ELR (cell line): ENCODE measurements at places on chromosomes 4 and X.

GRCh38 chr4:17327591-17327990, 184.3 kb downstream of the QDPR start:
- no peak for DNase-seq

- no peak for DNase-seq
These were observed 268.8 kb upstream of the SMIM31 start for GRCh38 chr4:164485136-164485535.

- DNase-seq, result no peak
These were observed 377.7 kb downstream of the PRDM5 start for GRCh38 chr4:120544838-120545237.

GRCh38 chr4:60384516-60384915, 815.6 kb upstream of the ADGRL3 start:
- DNase-seq, result no peak

- DNase-seq, result peak; percentile 62
These were observed 42.8 kb downstream of the IL21 start for GRCh38 chr4:122577808-122578781.

DNA sequence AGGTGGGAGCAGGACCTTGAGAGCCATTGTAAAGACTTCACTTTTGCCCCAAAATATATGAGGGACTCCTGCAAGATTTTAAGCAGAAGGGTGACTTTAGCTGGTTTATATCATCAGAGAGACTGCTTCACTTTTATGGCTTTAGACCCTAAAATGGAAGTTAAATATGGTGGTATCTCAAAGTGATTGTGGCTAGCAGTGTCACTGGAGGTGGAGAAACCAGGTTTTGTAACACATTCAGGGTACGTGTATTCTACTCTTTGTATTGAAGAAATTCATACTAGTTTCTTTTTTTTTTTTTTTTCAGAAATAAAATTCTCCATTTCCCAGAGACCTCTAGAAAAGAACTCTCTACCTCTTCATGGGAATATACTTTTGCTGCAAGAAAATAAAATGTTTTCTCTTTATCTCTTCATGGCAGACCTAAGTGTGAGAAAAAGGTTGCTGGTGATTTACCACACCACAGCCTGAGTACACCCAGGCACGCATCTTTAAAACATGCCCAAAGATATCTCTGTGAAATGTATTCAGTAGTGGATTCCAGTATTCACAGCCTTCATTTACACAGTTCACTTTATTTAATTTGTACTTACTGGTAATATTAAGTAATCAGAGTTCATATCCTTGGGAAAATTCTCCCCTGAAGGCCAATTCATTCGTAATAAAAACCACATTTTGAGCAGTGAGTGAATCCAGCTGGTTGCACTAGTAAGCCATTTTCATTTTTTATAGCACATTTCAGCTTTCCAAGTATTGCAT, 74.3 kb upstream of the GUCY1A1 start:
- no peak for DNase-seq
